ENCODE measurements at places on chromosomes 2 and 18.

- DNase-seq: no peak
Observed at GRCh38 chr2:238939521-238940403, 91.9 kb downstream of the TWIST2 start.

DNA sequence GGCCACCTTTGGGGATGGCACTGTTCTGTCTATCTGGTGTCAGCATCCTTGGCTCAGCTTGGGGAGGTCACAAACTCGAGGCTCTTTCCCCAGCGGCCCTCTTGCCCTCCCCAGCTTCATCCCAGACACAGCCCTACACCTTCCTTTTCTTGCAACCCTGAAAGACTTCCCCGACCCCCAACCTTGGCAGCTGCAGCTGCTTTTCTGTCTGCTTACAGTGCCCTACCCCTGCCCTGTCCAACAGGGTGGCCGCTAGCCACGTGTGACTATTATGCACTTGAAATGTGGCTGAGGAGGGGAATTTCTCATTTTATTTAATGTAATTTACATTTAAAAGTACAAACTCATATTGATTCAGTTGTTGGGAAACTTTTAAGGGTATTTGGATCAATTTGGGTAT lies 41.3 kb downstream of the NGEF start:
- no peak for DNase-seq

- DNase-seq: no peak
Observed at GRCh38 chr2:37456479-37456878, 112.0 kb downstream of the QPCT start.

DNA sequence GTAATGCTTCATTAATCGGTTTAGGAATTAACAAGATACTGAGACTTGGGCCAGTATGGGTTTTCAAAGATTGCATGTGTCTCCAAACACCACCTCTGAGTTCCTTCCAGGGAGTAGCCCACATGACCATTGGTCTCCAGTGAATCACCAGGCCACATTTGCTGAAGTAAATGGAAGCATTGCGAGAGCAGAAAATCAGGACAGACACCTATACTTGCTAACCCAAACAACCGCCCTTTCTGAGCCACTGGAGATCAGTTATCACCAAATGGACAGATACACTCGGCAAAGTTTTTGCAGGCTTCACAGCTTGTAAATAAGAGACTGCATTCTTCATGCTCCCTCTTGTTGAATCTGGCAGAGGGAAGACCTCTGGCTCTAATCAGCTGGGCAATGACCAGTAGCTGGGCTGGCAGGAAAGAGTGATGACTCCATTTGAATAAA lies 40.9 kb downstream of the GATA6 start:
- DNase-seq: no peak

GRCh38 chr2:100802066-100802465 lies 17.9 kb upstream of the NPAS2 start:
- no peak for DNase-seq

DNA sequence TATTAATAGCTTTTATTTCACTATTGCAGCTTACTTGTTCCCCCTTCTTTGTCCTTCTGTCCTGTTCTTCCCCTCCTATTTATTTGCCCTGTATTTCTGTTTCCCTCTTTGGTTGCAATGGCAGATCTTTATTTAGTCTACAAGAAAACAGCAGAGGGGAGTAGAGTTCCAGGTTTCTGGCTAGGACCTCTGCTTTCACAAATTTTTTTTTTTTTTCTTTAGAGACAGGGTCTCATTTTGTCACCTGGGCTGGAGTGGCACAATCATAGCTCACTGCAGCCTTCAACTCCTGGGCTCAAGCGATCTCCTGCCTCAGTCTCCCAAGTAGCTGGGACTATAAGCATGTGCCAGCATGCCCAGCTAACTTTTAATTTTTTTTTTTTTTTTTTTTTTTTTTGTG lies 188.1 kb upstream of the SPRED2 start:
- DNase-seq: no peak

DNA sequence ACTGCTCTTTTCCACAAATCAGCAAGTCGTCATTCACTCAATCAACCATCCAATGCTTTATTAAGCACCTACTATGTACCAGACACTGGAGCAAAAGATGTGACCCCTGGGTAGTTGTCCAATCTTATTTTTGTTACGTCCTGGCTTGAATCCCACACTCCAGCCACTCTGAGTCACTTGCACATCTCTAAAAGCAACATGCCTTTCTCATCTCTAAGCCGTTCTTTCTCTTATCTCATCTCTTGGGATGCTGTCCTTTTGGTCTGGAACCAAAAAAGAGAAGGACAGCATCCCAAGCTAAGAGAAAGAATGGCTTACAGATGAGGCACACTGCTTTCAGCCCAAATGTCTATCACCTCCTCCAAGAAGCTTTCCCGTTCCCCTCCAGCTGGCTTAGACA lies 58.8 kb downstream of the RNF152 start:
- no peak for DNase-seq

DNA sequence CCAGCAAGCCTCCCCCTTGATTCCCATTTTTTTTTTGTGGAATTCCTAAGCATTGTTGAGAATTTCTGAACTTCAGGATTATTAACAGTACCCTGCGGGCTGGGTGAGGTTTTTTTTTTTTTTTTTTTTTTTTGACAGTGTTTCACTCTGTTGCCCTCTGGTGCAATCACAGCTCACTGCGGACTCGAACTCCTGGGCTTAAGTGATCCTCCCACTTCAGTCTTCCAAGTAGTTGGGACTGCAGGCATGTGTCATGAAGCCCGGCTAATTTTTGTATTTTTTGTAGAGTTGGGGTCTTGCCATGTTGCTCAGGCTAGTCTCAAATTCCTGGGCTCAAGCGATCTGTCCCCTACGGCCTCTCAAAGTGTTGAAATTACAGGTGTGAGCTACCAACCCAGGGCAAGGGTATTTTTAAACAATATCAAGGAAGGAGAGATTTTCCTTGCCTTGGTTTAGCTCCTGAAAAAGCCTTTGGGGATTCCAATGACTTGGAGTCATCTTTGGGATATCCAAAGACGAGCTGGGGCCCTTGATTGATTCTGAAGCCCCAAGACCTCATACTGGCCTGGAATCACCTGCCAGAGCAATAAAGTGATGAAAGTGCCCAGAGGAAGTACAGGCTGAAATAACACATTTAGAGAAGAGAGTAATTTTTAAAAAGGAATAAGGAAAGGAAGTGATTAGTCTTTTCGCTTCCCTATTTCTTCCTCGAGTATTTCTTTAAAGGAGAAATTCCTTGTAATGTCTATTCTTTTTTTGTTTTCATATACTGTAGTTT lies 240.2 kb downstream of the TGIF1 start:
- DNase-seq: no peak

DNA sequence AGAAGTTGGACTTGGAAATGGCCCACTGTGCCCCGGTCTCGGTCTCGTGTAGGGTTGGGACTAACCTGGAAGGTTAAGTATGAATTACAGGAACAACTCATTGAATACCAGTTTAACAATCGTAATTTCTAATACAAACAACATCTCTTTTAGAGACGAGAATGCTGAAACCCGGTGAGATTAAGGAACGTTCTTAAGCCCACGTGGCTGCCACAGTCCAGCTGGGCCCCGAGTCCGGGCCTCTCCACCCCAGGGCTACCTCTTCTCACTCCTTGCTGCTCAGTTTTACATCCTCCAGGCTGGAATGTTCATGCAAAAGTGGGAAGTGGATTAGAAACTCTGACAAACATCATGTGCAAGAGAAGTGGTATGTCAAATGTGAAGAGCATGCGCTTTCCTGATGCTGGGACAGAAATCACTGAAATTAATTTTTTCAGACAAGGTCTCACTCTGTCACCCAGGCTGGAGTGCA lies 29.4 kb downstream of the NGEF start:
- DNase-seq: no peak

GRCh38 chr2:207503234-207503633 lies 26.5 kb upstream of the CREB1 start:
- no peak for DNase-seq

- no peak for DNase-seq
Observed at GRCh38 chr2:18625563-18625962, 36.2 kb upstream of the NT5C1B start.

- no peak for DNase-seq
Observed at GRCh38 chr2:160700021-160700814, 206.6 kb upstream of the RBMS1 start.

DNA sequence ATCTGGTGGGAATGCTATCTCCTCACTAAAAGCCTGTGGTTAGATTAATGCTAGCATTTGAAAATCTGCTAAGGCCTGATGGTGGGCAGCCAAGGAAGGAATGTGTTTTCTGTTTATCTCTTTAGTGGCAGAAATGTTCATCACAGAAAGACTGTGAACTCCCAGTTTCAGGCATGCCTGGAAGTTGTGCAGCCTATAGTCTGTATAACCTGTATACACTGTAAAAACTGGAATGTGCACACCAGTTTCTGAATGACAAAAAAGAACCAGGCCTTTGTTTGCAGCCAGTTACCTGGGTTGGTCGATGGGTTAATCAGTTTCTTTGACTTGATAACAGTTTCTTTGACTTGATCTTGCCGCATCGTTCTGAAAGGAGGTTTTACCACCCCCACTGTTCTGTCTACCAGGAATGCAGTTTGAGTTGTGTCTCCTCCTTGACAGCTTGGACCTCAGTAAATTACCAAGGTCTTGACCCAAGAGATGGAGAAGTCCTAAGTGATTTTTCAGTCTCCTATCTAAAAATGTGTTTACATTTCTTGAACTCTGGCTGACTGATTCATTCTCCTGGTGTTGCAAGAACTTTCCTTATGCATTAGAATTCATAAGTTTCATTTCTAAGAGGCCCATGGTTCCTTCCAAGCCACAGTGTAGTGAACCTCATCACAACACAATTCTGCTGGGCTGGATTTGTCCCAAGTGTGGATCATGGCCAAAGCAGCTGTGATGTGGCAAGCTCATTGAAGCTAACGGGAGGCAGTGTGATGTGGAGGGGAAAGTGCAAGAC lies 62.2 kb downstream of the KIAA2012 start:
- no peak for DNase-seq

DNA sequence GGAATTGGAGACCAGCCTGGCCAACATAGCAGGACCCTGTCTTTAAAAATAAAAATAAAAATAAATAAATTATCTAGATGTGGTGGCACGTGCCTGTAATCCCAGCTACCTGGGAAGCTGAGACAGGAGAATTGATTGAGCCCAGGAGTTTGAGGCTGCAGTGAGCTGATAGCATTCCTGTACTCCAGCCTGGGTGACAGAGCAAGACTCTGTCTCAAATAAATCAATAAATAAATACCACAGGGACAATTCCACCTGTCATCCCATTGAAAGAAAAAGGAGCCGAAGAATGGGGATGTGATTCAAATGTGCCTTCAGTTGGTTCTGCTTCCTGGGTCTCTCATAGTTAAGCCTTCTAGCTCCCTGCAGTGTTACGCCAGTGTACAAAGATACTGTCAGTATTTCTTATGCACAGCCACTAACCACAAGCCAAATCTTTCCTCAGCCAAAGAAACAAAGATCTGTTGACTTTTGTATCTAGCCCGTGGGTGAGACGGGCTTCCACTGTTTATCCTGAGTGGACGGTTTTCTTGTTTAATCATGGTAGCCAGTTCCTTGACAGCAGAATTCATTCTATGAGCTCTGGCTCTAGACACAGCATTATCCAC lies 12.6 kb downstream of the LGALSL start:
- no peak for DNase-seq

DNA sequence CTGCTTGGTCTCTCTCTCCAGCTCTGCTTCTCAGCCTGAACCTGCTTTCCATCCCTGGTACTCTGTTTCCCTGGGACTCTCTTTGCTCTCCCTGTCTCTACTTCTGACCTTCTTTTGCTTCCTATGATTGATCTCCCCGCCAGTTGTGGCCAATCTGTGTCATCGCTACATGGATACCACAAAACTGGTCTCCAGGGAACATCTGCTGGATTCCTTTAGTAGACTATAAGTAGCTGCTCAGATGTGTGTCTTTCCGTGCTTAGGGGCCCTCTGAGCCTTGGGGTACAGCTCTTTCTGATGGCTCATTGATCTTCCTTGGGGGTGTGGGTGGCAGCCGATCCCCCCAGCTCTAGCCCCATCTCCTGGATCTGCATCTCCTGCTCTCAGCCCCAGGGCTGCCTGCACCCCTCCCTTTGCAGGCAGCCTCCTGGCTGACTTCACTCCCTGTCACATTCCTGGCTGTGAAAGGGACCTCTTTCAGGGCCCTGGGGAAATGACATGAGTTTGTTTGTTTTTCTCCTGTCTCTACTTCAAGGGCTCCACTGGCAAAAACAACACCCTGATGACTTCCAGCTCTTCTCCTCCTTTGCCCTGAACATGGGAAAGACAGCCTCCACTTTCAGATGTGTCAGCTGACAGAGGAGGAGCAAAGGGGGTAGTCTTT lies 333.7 kb downstream of the CYP26B1 start:
- peak; percentile 54 for DNase-seq

GRCh38 chr2:224038049-224038829 lies 847 bp downstream of the SERPINE2 start:
- peak; percentile 42 for DNase-seq

GRCh38 chr2:16664052-16664731 lies 1.4 kb downstream of the CYRIA start:
- DNase-seq: peak; percentile 10

GRCh38 chr2:144553379-144553778 lies 33.5 kb upstream of the ZEB2 start:
- DNase-seq: no peak

- DNase-seq: no peak
Observed at GRCh38 chr18:77177009-77177408, 44.4 kb upstream of the MBP start.

GRCh38 chr2:172438741-172439508 lies 11.5 kb downstream of the ITGA6 start:
- no peak for DNase-seq

DNA sequence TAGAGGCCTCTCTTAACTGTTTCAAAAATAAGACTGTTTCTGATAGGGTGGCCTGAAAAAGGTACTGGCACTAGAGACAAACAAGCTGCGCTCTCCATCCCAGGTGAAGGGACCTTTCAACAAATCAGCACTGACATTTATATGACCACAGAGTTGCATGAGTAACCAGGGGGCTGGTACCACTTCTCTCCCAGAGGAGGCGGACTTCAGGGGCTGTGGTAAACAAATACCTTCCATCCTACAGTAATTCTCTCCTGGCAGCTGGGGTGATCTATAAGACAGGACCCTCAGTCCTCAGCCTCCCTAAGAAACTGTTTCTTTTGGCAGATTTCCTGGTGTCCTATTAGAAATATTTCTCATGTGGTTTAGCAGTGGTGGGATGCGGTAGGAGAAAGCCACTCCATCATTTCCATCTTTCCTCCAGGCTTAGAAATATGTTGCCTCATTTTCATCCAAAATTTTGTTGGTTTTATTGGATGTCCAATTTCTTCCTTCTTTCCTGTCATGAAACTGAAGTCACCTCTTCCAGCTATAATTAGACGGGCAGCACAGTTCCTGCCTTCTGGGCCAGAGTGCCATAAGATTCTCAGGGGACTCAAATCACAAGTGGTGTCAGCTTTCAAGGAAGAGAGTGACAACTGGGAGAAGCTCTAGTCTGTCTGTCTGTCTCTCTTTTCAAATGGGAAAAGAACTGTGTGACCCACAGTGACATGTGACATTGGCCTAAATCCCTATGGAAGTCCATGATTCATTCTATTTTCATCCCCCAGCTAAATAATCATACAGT lies 96.4 kb downstream of the CYRIA start:
- no peak for DNase-seq

GRCh38 chr2:159118115-159118858 lies 149.8 kb downstream of the TANC1 start:
- peak; percentile 45 for DNase-seq

- peak; percentile 7 for DNase-seq
Observed at GRCh38 chr2:27751377-27751776, 20.1 kb upstream of the MRPL33 start.

Measured in NCI-H510A treated with DMSO at 0.1 percent for 48 hours (cell line).